NCI-H1436 (cell line): ENCODE measurements at places on chromosomes 12 and 14.

GRCh38 chr12:62736596-62736995 lies 198.4 kb downstream of the PPM1H start:
- DNase-seq = no peak

GRCh38 chr12:8844665-8845064 lies 22.2 kb downstream of the A2ML1 start:
- no peak for DNase-seq

- DNase-seq = no peak
These were observed 144.3 kb upstream of the GSC start for GRCh38 chr14:94914191-94914590.

GRCh38 chr14:69652942-69653684 lies 41.7 kb downstream of the SUSD6 start:
- no peak for DNase-seq

DNA sequence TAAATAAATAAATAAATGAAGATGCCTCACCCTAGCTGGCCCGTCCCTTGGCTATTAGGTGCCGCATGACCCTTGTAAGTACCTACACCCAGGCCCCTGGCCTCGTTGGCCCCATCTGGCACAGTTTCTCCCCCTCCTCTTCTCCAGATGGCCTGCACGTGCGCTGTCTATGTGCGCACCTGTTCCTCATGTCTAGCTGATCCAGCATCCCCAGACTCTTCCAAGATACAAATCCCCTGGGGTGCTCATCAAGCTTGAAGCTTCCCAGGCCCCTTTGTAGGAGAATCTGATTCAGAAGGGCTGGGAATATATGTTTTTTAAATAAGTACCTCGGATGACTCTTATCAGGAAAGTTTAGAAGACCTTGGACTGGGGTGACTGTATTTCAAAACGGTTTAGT lies 133.3 kb downstream of the CHST11 start:
- no peak for DNase-seq

DNA sequence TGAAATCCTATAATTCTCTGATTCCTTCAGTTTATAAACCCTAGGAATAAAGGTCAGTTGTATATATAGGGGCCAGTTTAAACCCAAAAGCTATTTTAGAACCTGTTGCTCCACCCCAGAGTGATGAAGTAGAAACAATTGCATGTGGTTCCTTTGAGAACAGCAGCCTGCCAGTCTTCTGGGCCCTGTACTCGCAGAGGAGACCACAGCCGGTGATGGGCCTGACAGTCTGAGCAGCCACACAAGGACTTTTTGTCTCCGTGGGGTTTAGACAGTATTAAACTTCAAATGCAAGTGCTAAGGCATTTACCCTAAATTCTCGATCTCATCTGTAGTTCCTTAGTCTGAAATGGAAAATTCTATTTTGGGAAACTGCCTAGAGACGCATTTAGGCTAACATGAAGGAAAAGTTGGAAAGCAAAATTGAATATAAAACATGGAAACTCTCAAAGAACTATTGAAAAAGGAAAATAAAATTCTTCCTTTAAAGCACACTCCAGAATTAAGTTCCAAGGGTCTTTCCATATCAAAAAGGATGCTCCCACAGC lies 80.6 kb downstream of the PRICKLE1 start:
- no peak for DNase-seq
